ENCODE measurements at places on chromosomes 6 and 20.

DNA sequence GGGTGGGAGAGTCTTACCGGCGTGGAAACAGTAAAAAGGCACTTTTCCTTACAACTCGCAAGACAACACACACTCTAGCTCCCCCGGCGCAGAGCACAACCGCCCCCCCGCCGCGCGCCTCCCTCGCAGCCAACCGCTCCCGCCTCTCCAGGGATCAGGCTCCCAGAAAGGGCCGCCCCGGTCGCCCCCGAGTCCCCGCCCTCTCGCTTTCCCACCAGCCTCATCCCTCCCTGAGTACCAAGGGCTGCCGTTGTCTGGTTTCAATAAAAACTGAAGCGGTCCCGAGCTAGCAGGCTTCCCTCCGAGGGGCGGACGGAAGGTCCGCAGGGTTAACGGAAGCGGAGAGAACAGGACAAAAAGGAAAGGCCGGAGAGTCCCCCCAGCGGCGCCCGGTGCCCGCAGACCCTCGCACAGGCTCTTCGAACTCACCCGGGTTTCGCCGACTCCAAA is 804 bp downstream of the ELOVL5 start:
- no peak for DNase-seq

GRCh38 chr6:136859430-136859829 is 37.0 kb downstream of the PEX7 start:
- DNase-seq, result no peak

DNA sequence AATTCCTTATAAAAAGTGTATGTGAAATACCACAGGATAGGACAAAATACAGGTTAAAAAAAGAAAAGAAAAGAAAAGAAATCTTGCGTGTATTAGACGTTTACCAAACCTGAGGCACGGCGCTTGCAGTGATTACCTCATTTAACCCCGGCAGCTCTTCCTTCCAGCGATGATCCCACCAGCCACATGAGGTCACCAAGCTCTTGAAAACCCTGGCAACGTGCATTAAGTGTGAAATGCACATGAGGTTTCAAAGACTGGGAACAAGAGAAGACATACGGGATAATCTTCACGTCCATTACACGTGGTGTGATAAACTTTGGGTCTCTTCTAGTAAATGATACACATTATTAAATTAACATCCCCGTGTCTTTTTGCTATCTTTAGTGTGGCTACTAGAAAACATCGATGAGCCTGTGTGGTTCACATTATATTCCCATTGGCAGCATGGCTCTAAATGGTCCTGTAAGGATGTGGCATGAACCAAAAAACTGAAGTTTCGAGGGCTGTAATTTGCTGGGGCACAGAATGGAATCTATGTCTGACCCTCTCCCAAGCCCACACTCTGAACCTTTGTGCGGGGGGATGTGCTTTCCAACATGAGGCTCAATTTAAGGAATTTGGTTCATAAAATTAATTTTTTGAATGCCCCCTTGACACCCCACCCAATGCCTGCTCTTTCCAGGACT is 59.2 kb upstream of the THBS2 start:
- DNase-seq, result no peak

DNA sequence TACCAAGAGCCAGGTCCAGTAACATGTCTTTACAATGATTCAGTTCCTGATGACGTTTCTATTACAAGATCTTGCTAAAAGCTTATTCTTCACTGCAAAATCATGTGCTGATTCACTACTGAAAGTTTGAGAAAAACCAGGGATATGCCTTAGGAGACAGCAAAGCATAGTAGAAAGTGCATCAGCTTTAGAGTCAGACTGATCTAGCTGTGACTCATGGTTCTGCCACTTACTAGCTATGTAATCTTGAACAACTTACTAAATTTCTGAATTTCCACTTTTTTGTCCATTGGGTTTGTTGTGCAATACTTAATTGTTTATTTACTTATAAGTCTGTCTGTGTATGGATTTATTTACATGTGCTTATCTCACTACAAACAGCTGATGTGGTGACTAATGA is 198.5 kb upstream of the RSPO3 start:
- DNase-seq, result no peak

GRCh38 chr6:80245043-80245442 is 138.6 kb downstream of the BCKDHB start:
- DNase-seq, result no peak

GRCh38 chr6:87653074-87653962 is 48.7 kb downstream of the AKIRIN2 start:
- DNase-seq, result no peak

DNA sequence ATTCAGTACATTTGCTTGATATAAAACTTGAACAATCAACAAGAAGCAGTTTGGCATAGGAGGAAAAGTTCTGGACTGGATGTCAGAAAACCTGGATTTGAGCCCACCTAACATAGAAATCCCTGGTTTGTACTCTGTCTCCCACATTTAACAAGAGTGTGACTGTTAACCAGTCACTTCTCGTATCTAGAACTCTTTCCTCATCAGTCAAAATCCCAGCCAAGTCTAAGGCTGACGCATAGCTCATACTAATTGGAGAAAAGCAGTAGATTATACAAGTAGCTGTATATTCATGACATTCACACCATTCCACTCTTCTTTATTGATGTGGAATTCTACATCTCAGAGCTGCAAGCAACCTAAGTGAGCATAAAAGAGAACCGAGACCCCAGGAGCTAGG is 222.7 kb downstream of the PHACTR1 start:
- no peak for DNase-seq

DNA sequence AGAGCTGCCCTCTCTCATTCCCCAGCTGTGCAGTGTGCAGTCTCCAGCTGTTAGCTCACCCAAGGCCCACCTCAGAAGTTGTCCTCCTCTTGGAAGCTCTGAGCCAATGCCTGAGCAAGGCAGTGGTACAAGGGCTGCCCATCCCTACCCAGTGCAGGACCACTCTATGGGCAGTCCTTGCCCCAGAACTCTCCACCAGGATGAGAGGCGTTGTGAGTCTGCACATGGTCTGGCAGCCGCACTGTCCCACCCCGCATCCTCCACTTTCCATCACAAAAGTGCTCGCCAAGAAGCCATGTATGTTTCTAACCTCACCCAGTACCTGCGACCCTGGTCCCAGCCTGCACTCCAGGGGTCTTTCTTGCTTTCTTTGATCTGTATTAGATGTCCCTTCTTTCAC is 175.1 kb upstream of the PMEPA1 start:
- DNase-seq, result no peak

DNA sequence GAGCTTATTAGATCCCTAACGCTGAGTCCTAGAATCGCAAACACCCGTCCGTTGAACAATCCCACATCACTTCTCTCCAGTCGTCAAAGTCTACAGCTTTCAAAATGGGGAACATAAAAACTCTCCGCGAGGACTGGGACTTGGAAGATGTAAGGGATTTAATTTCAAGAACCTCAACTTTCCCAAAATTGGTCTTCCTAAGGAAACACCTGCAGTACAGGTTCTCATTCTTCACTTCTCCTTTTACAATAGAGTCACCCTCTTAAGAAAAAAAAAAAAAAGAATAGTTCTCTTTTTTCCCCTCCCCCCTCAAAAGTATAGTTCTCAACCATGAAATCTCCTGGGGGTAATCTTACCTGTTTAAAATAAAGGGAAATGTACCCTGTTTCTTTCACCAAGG is 6.6 kb upstream of the ZBTB22 start:
- no peak for DNase-seq

DNA sequence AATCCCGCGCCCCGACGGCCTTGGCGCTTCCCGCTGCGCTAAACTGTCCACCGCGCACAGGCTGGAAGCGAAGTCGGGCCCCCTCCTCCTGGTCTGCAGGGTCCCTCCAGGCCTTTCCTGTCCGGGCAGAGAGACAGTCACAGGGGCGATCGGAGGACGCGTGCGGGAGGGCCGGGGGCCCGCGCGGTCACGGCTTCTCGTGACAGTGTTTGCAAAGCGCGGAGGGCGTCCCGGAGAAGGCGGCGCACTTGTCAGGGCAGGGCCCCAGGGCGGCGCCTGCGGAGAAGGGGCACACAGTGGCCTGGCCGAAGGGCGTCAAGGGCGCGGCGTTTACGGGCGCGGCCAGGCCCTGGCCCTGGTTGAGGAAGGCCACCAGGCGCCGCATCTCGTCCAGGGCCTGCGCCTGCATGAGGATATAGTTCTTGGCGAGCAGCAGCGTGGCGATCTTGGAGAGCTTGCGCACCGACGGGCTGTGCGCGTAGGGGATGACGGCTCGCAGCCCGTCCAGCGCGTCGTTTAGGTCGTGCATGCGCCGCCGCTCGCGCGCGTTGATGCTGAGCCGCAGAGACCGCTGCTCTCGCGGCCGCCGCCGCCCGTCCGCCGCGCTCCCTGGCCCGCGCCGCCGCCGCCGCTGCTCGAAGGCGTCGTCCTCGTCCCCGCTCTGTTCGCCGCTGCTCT is 763 bp downstream of the BHLHE23 start:
- no peak for DNase-seq

- DNase-seq, result no peak
These were observed 35.5 kb downstream of the HLA-F start for GRCh38 chr6:29758761-29759160.

DNA sequence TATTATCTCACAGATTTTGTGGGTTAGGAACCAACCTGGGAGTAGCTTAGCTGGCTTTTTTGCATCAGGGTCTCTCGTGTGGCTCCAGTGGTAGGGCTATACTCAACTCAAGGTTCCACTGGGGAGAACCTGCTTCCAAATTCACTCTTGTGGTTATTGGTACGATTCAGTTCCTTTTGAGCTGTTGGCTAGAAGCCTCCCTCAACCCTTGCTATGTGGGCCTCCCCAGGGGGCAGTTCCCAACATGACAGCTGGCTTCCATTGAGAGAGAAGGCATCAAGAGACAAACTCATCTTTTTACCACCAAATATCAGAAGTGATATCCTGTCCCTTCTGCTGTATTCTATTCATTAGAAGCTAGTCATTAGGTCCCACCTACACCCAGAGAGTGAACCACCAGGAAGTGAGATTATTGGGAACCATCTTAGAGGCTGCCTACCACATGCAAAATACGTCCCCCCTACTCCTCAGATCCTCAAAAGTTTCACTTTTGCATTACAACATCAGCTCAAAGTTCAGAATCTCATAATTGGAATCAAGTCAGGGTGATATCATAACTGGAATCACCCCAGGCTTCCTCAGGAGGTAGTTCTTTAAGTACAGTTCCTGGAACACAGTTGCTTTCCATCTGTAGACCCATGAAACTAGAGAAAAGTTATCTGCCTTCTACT is 30.9 kb downstream of the MKKS start:
- no peak for DNase-seq

DNA sequence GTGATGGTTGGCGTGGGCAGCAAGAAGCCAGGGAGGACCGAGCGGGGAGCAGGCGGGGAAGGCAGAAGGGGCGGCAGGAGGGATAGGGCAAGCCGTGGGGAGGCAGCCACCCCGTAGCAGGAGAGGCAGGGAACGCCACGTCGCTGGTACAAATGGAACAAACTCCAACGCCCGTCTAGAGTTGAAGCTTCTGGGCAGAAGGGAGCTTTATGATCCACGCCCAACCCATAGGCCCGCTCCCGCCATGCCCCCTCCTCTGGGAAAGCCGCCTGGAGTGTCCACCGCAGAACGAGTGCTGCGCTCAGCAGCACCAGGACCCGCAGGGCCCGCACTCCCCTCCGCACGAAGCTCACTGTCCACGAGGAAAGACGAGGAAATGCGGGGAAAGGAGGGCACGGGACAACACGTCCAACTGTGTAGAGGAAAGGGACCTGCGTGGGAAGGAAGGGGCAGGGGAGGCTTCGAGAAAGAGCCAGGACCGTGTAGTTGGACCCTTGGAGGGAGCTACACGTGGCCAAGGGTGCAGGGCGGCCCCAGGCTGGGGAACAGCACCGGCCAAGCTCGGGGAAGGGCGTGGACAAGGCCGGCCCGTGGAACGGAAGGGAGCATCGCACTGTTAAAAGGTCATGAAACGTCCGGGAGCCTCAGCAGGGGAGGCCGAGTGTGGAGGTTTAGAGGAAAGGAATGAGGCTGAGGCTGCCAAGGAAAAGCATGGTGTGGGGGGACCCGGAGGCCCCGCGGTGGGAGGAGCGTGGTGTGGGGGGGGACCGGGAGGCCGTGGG is 204.0 kb downstream of the DLL1 start:
- peak; percentile 7 for DNase-seq

DNA sequence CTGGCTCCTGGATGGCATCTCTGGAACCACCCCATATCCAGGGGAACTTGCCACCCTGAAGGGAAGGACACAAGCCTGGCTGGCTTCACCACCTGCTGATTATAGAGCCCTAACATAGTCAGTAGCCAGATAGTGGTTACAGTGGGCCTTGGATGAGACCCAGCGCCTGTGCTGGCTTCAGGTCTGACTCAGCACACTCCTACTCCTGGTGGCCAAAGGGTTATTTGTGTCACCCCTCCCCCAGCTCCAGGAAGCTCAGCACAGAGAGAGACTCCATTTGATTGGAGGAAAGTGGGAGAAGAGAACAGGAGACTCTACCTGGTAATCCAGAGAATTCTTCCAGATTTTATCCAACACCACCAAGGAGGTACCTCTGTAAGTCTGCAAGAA is 12.8 kb downstream of the SNX14 start:
- no peak for DNase-seq

DNA sequence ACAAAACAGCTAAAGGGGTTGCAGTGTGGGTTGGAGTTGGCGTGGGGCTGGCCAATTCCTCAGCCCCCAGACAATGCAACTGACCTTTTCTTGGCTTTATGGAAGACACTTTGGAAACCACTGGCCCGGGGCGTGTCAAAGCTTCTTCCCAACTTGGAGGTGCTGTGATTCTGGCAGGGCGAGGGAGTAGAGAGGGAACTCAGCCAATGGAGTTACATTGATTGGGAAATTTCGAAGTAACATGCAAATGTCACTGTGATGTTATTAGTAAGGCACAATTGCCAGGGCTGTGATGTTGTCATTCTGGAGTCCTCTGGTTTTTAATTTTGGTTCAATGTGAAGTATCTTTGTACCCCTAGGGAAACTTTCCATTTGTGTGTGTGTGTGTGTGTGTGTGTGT is 41.5 kb upstream of the EPB41L1 start:
- no peak for DNase-seq

GRCh38 chr6:36533321-36533720 is 14.0 kb downstream of the STK38 start:
- no peak for DNase-seq

GRCh38 chr6:17707371-17707651 is 586 bp upstream of the NUP153 start:
- no peak for DNase-seq

DNA sequence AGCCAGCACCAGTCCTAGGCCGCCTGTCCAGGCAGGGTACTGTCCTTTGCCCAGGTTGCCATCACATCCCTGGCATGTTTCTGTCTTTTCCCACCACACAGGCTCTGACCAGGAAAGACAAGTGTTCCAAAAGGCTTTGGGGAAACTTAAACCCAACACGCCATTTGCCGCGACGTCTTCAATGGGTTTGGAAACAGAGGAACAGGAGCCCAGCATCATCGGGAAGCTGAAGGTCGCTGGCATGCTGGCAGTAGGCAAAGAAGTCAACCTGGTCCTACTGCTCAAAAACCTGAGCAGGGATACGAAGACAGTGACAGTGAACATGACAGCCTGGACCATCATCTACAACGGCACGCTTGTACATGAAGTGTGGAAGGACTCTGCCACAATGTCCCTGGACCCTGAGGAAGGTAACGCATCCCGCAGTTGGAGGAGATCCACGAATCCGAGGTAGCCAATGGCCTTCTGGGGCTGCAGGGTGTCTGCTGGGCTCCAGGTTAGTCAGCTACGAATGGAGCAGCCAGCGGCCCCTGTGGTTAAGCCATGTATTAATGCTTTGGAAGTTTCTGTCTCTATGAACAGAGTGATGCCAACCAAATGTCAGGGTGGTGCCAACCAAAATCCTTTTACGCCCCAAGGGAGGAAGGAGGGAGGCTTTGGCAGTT is 36.2 kb downstream of the TGM3 start:
- no peak for DNase-seq
